ENCODE measurements at places on chromosomes 7 and 10.

- DNase-seq, result no peak
Observed at GRCh38 chr7:43671521-43671920, 57.8 kb downstream of the COA1 start.

GRCh38 chr10:62037890-62038608 is 136.6 kb downstream of the ARID5B start:
- no peak for DNase-seq

DNA sequence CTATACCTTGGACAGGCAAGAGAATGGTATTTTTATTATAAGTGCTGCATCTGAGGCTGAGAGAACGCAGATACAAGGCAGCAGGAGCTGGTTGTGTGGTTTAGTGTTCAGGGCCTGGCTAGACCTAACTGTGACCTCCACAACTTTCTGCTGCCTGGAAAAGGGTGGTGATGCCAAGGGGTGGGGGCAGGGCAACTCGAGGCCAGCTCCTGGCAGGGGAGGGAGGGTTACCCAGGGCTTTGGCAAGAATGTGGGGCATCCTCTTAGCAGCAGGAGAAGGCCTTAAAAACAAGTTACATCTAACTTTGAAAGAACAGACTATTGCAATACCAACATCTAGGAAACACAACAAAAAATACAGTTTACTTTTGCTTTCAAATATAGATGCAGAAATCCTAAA is 13.0 kb downstream of the MXI1 start:
- DNase-seq, result no peak

- DNase-seq, result no peak
Observed at GRCh38 chr10:79111846-79112614, 43.3 kb downstream of the ZMIZ1 start.

- DNase-seq, result no peak
Observed at GRCh38 chr10:47264797-47265281, 35.2 kb upstream of the GDF10 start.

- DNase-seq, result no peak
Observed at GRCh38 chr10:22805304-22805703, 90.9 kb upstream of the PIP4K2A start.

GRCh38 chr7:156935250-156935649 is 14.3 kb upstream of the NOM1 start:
- no peak for DNase-seq

DNA sequence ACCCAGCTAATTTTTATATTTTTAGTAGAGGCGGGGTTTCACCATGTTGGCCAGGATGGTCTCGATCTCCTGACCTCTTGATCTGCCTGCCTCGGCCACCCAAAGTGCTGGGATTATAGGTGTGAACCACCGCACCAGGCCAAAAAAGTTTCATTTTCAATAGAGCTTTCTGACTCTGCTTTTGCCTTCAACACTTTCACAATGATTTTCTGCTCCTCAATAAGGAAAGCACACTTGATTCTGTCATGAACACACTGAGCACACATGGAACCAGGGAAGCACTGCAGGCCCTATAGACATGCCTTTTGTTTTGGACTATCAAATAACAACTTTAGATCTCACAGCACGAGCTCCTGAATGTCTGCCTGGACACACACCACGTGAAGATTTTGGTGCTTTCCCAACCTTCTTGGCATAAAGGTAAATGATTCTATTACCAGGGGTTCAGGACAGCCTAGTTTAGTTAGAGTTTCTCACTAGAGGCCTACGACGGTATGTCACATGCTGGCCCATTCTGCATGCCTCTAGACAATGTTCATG is 8.0 kb downstream of the RRP12 start:
- DNase-seq, result no peak

- no peak for DNase-seq
Observed at GRCh38 chr10:517241-517830, 172.1 kb downstream of the DIP2C start.

DNA sequence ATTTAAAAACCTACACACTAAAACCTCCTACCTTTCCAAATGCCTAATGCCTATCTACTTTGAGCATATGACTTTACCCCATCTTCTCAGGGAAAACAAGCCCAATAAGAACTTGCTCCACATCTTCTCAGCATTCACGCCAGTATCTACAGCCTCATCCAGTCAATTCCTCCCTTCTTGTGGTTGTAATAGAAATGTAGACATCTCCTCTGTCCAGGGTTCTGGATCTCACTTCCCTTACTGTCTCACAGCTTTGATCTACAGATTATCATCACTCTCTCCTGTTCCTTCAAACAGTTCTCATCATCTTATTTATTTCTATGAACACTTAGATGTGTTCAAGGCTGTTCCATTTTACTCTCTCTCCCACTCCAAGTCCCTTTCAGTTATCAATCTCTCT is 70.4 kb upstream of the NOBOX start:
- no peak for DNase-seq

GRCh38 chr7:44094883-44095592 is 9.1 kb upstream of the AEBP1 start:
- DNase-seq, result no peak

GRCh38 chr7:54831644-54832095 is 72.7 kb upstream of the SEC61G start:
- DNase-seq, result no peak

- DNase-seq, result no peak
Observed at GRCh38 chr7:40782836-40783235, 648.0 kb downstream of the SUGCT start.

- DNase-seq, result no peak
Observed at GRCh38 chr7:71886046-71886445, 526.1 kb downstream of the CALN1 start.

- no peak for DNase-seq
Observed at GRCh38 chr10:69075431-69075830, 12.5 kb upstream of the SRGN start.

DNA sequence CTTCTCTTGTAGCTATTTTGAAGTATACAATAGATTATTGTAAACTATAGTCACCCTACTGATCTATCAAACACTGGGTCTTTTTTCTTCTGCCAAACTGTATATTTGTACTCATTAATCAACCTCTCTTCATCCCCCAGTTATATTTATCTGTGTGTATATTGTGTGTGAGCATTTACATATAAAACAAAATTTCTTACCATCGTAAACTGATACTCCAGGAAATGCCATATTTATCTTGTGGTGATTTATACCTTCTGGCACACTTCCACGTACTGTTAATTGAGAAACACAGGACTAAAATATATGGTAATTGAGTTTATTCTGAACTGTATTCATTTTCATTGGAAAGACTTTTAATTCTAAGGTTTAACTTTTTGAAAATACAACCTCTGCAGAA is 18.9 kb downstream of the ANLN start:
- DNase-seq, result no peak

DNA sequence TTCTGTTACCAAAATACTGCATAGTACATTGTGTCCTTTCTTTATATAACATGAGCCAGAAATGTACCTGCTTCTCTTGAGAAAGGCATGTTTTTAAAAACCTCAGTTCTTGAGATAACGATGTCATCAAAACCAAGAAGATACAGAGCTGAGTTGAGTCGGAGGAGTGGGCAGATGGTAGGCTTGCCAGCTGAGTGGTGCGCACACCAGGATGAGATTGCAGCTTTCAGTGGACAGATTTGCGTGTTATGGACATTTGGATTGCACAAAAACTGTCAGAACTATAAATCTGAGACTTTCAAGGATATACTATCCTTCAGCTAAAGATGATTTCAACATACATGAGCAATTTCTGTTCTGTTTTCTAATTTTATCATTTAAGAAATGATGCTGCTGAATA is 25.0 kb downstream of the PRKAR2B start:
- no peak for DNase-seq

- DNase-seq, result no peak
Observed at GRCh38 chr10:61001731-61002122, 57.7 kb upstream of the RHOBTB1 start.

Data from cortex of kidney (tissue), 1 donor.